ENCODE measurements at places on chromosomes 12 and 14. TPM values are rescaled to one million over a fixed set of nuclear protein-coding genes. Genes with fewer than 3 reads are reported as not detected.

Gene SERPINA10
- total RNA-seq: not detected

Gene B3GNT4
- not detected for total RNA-seq

Gene CCDC196
- total RNA-seq: not detected

Gene TM7SF3
- total RNA-seq: 58.9 TPM

Gene CCDC60
- not detected for total RNA-seq

Gene NELL2
- total RNA-seq: 2.4 TPM

Gene KRT80
- total RNA-seq: 0.13 TPM

Gene HVCN1
- 7.5 TPM for total RNA-seq

Gene HOXC10
- total RNA-seq: 17.2 TPM

Gene VRTN
- total RNA-seq: not detected

Gene CCDC77
- total RNA-seq: 7.6 TPM

Gene OVCH1
- 4.9 TPM for total RNA-seq

Gene MMP19
- total RNA-seq: 9.1 TPM

Gene PIWIL1
- not detected for total RNA-seq

Gene FAIM2
- total RNA-seq: 107 TPM

Gene MYF5
- not detected for total RNA-seq

Gene MDGA2
- not detected for total RNA-seq

Gene KITLG
- 32.1 TPM for total RNA-seq

Gene SYT10
- total RNA-seq: 6.3 TPM

Gene REM2
- total RNA-seq: 0.62 TPM

Gene FOXM1
- total RNA-seq: 0.18 TPM

Gene LGMN
- 118 TPM for total RNA-seq

Gene HOXC6
- total RNA-seq: 35.3 TPM

Gene SLC38A4
- 0.31 TPM for total RNA-seq

Gene CD69
- 10.9 TPM for total RNA-seq

Gene TESPA1
- total RNA-seq: 3.1 TPM

Gene OR4E2
- total RNA-seq: not detected

Gene DENND5B
- total RNA-seq: 18.2 TPM

Gene TAS2R50
- total RNA-seq: 2.7 TPM

Gene PPP1R36
- total RNA-seq: 2.5 TPM

Gene SLC2A3
- 431 TPM for total RNA-seq

Gene P2RX2
- total RNA-seq: not detected

Gene SLC25A21
- 1.4 TPM for total RNA-seq

All from sciatic nerve (tissue), 2 donors.